ENCODE measurements at places on chromosomes 7 and 10.

DNA sequence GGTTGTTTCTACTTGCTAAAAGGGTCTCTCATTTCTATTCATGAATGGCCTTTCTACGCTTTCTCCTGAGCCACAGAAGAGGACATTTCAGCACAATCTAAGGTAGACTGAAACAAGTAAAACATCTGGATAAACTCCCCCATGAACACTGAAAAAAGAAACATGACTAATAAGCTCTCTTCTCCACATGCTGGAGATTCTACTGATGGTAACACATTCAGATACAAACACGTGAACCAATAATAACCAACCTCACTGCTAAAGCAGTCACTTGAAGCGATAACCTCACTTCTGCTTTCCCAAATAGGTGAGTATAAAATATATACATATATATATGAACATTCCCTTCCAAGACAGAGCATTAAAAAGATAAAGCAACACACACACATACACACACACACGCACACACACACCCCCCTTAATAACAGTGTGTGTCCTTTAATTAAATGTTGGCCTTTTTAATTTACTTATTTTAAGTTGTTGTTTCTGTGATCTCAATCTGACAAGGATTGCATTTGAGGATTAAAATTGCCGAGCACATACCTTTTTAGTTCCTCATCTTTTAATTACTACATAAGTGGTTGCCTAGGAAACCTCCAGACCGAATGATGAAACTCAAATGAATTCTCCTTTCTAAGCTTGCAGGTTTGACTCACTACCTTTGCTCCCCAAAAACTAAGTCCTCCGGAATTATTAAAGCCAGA lies 292.4 kb upstream of the KLF14 start:
- DNase-seq = peak; percentile 80

DNA sequence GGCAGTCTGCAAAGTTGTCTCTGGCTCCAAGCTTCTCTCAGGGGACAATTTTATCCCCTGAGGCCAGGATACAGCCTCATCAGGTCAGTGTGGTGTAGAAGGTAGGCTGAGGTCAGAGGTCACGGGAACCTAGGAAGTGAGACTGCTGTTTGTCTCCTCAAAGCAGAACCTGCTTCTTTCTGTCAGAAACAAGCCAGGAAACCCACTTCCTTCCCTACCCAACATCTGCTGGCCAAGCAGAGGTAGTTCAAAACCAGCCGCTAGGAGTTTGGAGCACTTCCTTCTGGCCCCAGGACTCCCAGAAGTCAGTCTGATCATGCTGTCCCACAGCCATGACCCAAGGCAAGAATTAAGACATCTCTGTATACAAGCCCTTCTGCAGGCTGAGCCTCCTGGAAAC lies 12.2 kb downstream of the CLRN3 start:
- no peak for DNase-seq

DNA sequence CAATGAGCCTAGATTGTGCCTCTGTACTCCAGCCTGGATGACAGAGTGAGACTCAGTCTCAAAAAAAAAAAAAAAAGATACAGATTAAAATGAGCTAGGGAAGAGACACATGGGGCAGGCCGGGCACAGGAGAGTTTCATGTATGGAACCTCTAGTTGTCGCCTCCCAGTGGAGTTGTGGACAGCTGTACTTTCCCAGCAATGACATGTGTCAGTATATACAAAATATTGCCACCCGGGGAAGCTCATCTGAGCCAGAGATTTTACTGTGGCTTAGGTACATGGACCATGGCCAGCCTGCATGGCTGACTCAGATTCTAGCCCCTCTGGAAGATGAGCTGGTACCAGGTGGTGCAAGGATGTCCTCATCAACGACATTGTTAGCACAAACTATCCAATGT lies 87.4 kb downstream of the COL26A1 start:
- no peak for DNase-seq

DNA sequence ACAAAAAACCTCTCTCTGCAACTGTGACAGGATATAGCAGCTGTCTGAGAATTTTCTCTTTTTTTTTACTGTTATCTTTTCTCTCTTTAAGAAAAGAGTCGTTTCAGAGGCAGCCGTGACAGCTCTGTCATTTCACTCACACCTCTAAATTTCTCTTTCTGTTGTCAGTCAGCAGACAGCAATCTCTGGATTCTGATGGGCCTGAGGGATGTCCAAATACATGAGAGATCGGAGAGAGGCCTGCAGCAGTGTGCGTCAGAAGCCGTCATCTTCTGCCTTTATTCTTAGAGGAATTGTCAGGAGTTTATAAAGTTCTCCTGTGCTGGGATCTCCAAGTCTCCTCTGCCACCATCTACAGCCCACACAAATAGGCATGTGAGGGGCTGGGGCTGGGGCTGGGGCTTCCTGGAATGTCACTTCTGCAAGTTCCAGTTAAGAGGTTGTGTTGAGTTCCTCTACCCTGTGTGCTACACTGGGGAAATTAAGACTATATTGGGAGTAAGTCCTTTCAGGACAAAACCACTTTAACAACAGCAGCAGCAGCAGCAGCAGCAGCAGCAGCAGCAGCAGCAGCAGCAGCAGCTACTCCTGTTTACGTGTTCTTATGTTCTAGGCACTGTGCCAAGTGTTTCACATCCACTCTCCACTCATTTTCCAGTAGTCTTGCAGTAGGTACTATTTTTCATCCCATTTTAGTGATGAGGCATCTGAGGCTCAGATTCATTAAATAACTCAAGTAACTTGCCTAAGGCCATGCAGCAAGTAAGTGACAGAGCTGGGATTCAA lies 541.3 kb downstream of the LRMDA start:
- peak; percentile 95 for DNase-seq

DNA sequence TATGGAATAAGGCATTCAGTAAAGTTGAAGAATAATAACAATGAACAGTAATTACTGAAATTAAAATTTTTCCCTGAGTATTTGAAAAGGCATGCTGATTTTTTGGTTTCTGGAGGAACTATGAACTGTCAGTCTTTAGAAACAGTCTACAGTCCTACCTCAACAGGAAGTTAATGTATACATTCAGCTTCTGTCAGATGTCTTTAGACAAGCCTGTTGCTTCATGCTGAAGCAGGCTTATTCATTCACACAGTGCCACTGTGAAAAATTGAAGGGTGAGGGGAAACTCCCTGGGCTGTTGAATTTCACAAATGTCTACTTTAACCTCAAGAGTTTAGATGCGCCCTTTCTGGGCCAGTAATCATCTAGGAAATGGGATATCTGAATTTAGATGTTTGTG lies 3.5 kb downstream of the NRF1 start:
- DNase-seq = peak; percentile 21
